ENCODE measurements at places on chromosomes 7 and 10.

GRCh38 chr7:22189230-22189629, 167.7 kb downstream of the RAPGEF5 start:
- no peak for DNase-seq

- no peak for DNase-seq
These were observed 1.0 kb downstream of the PSMC2 start for GRCh38 chr7:103348452-103348851.

DNA sequence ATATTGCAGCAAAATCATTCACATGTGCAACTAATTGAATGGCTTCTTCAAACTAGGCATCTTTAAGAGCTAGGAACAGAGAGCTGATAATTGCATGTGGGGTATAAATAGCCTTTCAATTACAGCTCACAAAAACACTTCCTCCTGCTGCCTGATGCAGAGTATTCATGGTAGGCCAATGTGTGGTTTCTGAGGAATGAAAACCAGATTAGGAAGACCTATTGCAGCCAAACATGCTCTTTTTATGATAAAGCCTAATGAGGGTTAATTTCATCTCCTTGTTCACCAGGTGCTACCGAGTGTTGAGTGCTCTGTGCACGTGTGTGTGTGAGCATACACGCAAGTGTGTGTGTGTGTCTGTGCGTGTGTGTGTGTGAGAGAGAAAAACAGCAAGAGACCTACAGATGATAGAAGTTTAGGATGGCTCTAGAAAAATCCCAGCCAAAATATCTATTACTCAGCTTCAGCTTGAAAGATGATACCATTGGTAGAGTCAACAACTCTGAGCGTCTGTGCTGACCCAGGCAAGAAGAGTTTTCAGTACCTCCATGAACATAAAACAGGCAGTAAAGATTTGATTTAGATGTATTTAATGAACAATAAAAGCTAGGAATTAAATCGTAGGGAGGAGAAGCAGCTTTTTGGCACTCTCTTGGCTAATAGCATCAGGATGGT, 448.5 kb upstream of the ANKRD30A start:
- peak; percentile 13 for DNase-seq

- no peak for DNase-seq
These were observed 62.6 kb upstream of the MTPN start for GRCh38 chr7:136039577-136040345.

- no peak for DNase-seq
These were observed 1206.6 kb downstream of the TYW1 start for GRCh38 chr7:68203251-68203650.

- no peak for DNase-seq
These were observed 83.9 kb downstream of the CHN2 start for GRCh38 chr7:29278337-29279069.

- no peak for DNase-seq
These were observed 197.6 kb downstream of the DIP2C start for GRCh38 chr10:491667-492424.

- no peak for DNase-seq
These were observed 153.3 kb downstream of the XPNPEP1 start for GRCh38 chr10:109769966-109770365.

DNA sequence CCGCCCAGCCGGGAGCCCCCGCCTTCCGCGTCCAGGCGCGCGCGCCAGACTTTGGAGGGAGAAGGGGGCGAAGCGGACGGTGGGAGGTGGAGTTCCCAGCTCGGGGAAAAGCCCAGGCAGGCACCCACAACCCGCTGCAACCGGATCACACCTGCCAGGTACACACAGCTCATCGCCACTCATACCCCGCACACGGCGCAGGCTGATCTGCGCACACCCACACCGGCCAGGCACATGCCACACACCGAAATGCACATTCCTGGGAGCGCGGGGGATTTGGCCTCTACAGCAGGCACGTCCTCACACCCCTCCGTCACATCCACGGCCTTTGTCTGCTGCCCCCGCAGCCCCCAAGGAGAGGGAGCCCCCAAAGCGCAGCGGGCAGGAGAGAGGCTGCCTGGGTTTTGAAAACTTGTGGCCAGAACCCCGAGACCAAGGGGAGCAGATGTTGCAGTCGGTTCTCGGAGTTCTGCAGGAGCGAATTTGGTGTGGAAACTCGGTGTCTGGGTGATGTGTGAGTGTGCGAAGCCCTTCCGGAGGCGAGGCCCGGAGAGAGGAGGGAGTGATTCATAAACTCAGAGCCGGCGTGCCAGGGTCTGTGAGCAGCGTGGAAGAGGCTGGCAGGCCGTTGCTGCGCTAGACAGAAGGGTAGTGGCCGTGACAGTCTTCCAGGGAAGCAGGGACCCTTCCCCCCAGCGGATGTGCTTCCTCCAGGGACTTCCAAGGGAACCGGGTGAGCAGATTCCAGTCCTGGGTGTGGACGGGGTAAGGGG, 734 bp downstream of the CHST3 start:
- DNase-seq = no peak

All from SK-N-DZ (cell line).